Left ventricle myocardium superior (tissue), 1 donor: ENCODE measurements at places on chromosomes 13 and 19. TPM values are rescaled to one million over a fixed set of nuclear protein-coding genes. Genes with fewer than 3 reads are reported as not detected.

DNA sequence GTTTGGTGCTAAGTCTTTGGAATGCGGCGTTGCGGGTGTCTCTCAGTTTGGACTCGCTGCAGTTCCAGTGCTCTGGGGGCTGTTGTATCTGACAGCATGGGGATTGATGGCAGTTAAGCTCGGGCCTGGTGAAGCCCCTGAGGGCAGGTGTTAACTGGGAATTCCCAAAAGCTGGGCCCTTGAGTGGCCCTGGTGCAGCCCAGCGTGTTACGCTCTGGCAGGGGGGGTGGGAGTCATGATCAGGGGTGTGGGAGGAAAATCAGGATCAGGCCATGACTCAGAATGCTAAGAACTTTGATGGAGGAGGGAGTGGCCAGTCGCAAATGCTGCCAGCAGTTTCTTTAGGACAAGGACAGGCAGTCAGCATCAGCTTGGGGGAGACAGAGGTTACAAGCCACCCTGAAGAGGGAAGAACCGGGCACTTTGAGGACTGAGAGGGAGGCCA is 19.6 kb downstream of the AP2A1 start:
- no peak for DNase-seq

GRCh38 chr13:43203781-43204180 is 180.4 kb downstream of the DNAJC15 start:
- DNase-seq, result no peak

DNA sequence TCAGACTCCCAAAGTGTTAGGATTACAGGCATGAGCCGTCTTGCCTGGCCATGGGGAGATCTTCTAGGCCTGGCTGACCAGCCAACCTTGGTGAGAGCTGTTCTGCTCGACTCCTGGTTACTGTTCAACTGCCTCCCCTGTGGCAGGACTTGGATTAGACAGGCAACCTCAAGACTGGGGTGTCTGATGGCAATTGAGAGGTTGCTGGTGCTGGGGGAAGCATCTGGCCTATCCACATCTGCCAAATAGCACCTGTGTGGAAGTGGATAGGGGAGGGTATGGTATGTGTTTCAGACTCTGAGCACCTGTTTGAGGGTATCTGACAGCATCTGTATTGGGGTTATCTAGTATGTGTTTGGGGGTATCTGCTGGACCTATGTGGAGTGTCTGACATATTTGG is 44.7 kb downstream of the ARHGEF18 start:
- no peak for DNase-seq

The ARID3A gene
- total RNA-seq, result 5.7 TPM

DNA sequence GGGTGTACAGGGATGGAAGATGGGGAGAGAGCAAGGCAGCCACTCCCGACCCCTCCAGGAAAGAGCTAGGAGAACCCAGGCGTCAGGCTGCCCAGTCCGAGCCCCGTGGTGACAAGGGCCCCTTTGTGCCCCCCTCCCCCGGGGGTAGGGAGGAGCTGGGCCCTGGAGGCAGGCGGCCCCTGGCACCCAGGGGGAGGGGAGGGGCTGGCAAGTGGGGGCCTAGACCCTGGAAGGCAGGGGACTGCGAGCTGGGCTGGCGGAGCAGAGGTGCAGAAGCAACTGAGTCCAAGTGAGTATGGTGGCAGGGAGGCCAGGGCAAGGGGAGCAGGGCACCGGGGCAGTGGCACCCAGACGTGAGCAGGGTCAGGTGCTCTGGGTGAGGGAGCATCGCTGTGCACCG is at the start of gene MAG:
TSS of gene MAG (plus strand) at position 246 of the 400 bp plus-strand sequence. CDS start 3,248 bp downstream, outside the sequence.
- no peak for DNase-seq

- no peak for DNase-seq
These were observed 634.4 kb upstream of the KLF12 start for GRCh38 chr13:74768521-74769085.

The TEX101 gene
- total RNA-seq, result not detected
